Hypothalamus (tissue), 51 donors: ENCODE measurements at places on chromosomes 5 and 9.

DNA sequence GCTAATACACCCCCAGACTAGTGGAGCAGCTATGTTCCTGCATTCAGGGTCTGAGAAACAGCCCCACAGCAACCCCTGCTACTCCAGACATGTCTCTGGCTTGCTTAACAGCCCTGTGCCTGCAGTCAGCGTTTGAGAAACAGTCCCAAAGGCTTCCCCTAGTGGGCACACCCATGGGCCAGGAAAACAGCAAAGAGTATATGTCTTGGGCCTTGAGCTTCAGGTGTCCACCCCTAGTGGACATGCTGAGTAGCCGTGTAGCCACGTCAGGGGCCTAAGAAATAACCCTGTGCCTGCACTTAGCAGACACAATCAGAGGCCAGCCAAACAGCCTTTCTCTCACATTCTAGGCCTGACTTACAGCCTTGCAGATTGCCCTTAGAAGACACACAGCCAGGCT, 698.6 kb downstream of the PTPRD start:
- no peak for DNase-seq

GRCh38 chr5:62038024-62038423, 268.0 kb upstream of the KIF2A start:
- no peak for DNase-seq

- no peak for DNase-seq
These were observed 1380.9 kb downstream of the PTPRD start for GRCh38 chr9:9231946-9232345.

DNA sequence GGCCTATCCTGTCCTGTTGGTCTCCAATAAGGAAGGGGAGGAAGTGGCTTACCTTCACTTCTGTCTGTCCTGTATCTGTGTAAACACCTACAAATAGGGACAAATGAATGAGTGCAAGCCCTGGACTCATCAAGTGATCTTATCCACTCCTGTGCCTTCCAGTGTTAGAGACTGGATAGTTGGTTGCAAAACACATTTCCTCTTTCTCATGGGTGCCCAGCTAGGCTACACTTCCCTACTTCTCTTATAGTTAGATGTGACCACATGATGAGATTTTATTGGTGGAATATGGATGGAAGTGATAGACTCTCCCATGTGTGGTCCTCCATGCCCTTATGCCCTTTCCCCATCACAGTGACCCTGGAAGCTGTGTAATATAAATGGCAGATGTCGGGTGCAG, 16.9 kb upstream of the PFDN1 start:
- DNase-seq = no peak

- DNase-seq = no peak
These were observed 189.2 kb upstream of the DMAC1 start for GRCh38 chr9:7988644-7989280.

GRCh38 chr5:124527220-124527991, 219.0 kb downstream of the ZNF608 start:
- DNase-seq = no peak

- no peak for DNase-seq
These were observed 26.5 kb downstream of the AFAP1L1 start for GRCh38 chr5:149298163-149298562.

- no peak for DNase-seq
These were observed 70.5 kb downstream of the ZNF462 start for GRCh38 chr9:106933470-106933869.

- DNase-seq = no peak
These were observed 106.6 kb upstream of the TLE4 start for GRCh38 chr9:79465156-79465555.

DNA sequence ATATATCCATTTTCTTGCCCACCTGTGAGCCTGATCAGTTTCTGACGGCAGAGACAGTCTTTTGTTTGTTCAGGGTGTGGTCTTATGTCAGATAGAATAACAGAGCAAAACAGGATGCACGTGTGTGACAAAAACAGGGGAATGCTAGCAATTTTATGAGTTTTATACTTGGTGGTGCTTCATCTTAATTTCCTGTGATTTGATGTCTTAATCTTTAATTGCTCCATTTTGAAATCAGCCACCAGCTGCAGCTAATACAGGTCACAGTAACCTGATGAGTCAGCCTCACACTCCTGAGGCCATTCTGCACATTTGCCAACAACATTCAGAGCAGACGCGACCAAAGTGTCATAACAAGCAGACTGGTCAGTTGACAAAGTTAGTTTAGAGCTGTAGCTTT, 42.3 kb upstream of the JMY start:
- no peak for DNase-seq

DNA sequence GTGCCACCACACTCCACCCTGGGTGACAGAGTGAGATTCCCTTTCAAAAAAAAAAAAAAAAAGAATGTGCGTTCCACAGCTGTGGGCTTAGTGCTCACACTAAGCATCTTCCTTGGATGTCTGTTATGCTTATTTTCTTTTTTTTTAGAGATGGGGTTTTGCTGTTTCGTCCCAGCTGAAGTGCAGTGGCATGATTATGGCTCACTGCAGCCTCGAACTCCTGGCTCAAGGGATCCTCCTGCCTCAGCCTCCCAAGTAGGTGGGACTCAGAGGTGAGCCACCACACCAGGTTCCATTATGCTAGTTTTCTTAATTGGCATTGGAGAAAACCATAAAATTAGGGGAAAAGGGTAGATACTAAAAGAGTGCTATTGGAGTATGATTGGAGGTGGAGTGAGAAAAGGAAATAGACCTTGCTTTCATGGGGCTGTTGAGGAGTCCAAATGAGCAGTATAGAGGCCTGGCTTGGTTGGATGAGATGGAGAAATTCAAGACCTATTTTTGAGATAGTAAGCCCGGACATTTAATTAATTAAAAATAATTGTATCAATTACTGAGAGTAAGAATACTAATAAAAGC, 978 bp upstream of the BRD3OS start:
- no peak for DNase-seq

- no peak for DNase-seq
These were observed 419.5 kb upstream of the CTNND2 start for GRCh38 chr5:12323637-12324229.

- DNase-seq = no peak
These were observed 5.8 kb upstream of the PPARGC1B start for GRCh38 chr5:149724130-149724840.

- no peak for DNase-seq
These were observed 156.4 kb upstream of the ADAMTS16 start for GRCh38 chr5:4983701-4984100.

DNA sequence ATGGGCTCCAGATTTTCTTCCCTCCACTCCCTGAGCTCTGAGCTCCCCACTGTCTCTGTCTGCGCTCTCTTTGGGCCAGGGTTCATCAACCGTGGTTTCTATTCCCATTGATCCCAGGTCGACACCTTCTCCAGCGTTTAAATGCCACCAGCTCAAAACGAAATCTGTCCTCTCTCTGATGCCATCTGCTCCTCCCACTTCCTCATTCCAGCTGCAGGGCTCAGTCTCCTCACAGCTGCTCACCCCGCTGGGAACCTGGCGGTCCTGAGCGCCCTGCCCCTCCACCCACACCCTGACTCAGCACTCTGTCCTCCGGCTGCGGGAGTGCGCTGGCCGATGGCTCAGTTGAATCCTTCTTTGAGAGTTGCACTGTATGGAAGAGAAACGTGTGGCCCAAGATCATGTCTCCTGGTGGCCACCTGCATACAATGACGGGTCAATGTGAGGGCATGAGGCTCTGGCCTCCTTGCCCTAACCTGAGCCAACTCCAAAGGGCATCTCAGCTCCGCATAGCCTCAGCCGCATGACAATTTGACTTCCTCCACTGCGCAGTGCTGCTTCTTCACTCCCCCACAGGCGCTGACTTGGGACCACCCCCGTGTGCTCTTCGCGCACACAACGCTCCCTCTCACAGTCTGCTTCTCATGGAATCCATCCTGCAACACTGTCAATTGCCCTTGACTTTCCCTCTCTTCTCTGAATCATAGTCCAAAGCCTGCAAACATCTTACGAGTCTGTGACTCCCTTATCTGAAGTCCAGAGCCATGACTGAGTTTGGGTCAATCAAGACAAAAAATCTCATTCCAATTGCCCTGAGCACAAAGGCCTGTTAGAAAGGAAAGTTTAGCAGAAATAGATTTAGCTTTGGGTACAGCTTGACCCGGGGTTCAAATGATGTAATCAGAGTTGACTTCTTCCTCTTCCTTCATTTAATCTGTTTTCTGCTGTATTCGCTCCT, 82.4 kb downstream of the PTCH1 start:
- DNase-seq = no peak

DNA sequence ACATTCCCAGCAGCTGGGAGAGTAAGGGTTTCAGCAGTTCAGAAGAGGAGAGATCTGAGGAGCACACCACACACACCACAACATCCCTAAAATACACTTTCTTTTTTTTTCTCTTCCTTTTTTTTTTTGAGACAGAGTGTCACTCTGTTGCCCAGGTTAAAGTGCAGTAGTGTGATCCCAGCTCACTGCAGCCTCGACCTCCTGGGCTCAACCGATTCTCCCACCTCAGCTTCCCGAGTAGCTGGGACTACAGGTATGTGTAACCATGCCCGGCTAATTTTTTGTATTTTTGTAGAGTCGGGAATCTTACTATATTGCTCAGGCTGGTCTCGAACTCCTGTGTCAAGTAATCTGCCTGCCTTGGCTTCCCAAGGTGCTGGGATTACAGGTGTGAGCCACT, 9.7 kb upstream of the UBAP1 start:
- DNase-seq = no peak

DNA sequence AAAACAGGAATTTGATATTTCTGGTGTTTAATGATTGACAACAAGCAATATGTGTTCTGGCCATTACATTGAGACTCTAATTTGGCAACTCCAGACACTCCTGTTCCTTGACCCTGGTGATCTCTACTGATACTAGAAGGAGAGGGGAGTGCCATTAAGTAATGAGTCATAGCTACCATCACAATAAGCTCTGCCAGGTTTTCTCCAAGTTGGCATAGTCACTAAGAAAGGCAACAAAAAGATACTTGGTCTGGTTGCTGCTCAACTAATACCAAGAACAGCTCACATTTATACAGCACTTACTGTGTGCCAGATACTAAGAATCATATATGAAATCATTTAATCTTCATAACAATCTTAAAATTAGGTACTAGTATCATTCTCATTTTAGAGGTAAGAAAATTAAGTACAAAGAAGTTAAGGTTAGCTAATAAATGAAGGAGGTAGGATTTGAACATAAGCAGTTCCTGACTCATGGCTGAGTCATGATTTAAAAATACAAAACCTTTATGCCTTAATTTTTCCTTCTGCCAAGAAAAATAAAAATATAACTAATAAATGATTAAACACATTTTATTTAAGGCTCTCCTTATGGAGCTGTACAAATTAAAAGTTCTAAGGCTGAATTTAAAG, 19.9 kb upstream of the PRXL2C start:
- no peak for DNase-seq

DNA sequence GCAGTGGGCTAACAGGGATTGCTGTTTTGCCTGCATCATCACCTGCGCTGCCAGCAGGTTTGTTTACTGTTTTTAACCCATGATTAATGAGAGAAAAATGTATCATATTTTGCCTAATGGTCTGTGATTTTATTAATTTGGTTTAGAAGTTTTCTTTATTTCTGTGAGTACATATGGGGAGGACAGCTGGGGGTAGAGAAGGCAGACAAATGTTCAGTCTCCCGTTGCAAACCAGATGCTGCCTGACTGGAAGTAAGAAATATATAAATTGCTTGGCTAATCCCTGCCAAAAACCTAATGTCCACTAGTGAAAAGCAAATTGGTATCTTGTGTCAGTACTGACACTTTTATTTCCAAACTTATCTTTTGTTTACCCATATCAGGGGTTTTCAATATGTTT, 1766.1 kb upstream of the C9orf72 start:
- no peak for DNase-seq

DNA sequence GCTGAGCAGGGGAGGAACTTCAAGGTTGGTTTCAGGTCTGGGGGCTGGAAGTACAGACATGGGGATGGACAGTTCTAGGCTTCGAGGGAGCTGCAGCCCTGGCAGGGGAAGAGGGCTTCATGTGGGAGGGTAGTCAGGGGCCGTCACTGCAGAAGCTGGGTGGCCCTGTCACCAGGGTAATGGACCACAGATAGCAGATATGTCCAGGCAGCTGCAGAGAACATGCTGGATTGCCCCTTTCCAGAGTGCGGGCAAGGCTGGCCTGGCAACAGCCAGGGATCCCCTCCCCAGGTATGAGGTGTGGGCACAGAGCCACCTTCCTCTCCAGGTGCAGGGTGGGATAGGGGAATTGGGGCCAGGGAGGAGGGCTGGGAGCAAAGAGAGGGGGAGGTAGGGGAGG, 206.5 kb downstream of the GADD45G start:
- no peak for DNase-seq
